ENCODE measurements at places on chromosomes 3 and 15.
A peak's percentile ranks its signal among the peaks of the same experiment; 100 is the strongest.

DNA sequence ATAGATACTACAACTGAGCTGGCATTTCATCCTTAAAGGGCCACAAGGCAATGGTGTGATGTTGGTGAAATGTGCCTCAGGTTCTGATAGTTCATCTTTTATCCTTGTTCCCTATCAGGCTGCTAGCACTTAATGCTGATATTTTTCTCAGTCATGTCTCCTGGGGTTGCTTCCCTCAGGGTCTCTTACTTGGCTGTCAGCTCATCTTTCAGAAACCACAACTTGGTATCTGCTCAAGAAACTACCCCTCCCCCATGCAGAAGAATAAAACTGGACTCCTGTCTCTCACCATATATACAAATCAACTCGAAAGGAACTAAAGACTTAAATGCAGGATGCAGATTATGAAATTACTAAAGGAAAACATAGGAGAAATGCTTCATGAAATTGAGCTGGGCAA, 308.1 kb downstream of the CHST2 start:
- no peak for DNase-seq

DNA sequence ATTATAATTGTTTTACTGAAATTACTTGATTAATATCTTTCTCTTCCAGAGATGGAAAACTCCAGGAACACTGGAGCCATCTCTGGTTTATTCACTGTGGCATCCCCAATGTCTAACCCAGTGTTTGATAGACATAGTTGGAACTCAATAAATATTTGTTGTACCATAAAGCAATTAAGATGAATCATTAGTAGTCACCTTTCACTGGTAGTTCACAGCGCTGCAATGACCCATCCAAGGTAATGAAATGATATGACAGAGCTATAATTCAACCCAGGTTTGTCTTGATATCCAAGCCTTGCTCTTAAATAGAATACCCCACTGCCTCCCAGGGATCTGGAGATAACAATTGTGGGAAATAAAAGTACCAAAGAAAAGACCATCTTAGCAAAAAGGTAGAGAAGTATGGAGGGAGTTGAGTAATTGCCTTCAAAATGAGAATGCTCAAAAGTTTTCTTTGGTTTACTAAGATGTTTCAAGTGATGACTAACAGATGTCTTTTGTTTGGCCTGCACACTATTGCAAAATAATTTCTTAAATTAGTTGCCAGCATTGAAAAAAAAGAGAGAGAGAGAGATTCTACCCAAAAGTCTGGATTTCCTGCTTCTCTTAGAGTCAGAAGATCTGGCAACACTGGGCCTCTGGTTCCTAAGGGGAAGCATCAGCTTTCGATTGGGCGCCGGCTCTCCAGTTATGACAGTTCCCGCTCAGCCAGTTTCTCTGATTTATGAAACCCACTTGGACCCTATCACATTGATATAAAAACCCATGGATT, 348.5 kb downstream of the ERC2 start:
- DNase-seq, result no peak

GRCh38 chr3:131616719-131617118, 113.9 kb upstream of the MRPL3 start:
- DNase-seq, result no peak

- no peak for DNase-seq
Observed at GRCh38 chr3:33218446-33219174, at the start of gene SUSD5. SUSD5 (minus strand) TSS chr3:33218810; CDS start chr3:33218797, 13 bp downstream.

DNA sequence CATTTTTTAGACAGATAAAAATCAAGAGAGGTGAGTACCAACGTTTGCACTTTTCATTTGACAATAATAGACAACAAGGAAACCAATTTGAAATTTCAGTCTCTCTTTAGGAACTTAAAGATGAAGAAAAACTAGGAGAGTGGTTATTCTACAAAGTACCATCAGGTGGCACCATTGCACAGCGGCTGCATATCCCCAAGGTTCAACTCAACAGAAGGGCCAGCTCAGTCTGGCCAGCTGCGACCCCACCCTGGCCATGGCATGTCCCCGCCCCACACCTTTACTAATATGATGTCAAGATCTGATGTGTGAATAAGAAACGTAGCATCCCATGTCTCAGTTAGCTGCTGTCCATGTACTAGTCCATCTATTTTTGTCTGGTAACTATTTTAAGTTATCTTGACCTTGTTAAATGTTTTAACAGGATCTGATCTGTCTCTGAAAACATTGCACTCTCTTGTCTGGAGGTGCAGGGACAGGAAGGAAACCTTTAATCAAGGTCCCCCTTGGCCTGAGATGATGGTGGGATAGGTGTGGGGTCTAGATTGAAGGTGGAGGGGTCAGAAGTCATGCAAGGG, 35.5 kb upstream of the CGNL1 start:
- peak; percentile 26 for DNase-seq

DNA sequence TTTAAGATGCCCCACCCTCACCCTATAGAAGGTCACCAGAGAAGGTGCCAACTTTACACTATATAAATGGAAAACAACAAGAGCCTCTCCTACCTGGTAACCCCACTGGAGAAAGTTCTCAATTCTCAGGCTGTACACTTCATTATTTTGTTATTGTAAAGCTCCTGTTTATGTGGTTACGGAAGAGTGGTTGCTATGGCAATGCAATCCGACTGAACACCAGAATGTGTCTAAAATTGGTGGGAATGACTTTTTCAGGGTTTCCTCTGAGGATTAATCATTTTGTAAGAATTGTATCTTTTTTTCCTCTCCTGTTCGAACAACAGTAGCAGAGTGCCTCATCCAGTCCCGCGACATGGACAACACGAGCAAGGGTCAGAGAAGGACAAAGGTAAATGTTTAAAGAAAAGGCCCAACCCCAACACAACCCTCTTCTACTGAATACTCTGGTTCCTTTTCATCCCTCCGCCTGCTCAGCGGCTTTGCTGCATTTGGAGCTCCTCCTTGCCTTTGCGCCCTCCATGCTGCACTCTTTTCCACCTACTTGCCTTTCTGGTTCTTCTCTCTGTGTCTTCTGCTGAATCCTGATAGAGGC, 45.3 kb downstream of the DGKG start:
- DNase-seq, result no peak

DNA sequence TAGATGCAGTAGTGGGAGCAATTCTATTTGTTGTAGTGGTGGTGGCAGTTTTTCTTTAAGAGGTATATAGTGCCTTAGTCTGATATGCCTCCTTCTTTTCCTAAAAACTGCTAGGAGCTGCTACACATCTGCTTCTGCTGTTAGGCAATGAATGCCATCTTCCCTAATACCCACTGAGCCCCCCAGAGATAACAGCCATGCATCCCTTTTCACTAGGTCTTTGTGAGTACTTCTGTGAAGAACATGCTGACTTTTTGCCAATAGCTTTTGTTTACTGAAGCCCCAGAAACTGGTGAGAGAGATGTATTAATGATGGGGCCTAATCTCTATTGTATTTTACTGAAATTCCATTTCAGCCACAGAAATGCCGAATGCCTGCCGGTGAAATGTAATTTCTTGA, 92.6 kb upstream of the CHL1 start:
- no peak for DNase-seq

- DNase-seq, result peak; percentile 88
Observed at GRCh38 chr15:69394556-69395282, 19.4 kb upstream of the KIF23 start.
